ENCODE measurements at places on chromosomes 11 and 22.

GRCh38 chr11:132973686-132974085 is 558.6 kb downstream of the OPCML start:
- DNase-seq = no peak

DNA sequence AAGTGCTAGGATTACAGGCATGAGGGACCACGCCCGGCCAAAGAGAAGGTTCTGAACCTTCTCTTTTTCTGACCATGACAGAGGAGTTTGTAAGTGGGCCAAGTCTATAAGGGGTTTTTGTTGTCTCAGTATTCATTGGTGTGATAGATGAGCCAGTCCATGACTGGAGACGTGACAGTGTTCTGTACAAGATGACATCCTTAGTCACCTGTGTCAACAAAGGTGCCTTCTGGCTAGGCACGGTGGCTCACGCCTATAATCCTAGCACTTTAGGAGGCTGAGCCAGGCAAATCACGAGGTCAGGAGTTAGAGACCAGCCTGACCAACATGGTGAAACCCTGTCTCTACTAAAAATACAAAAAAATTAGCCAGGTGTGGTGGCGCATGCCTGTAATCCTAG is 4.2 kb upstream of the KLHL22 start:
- no peak for DNase-seq

DNA sequence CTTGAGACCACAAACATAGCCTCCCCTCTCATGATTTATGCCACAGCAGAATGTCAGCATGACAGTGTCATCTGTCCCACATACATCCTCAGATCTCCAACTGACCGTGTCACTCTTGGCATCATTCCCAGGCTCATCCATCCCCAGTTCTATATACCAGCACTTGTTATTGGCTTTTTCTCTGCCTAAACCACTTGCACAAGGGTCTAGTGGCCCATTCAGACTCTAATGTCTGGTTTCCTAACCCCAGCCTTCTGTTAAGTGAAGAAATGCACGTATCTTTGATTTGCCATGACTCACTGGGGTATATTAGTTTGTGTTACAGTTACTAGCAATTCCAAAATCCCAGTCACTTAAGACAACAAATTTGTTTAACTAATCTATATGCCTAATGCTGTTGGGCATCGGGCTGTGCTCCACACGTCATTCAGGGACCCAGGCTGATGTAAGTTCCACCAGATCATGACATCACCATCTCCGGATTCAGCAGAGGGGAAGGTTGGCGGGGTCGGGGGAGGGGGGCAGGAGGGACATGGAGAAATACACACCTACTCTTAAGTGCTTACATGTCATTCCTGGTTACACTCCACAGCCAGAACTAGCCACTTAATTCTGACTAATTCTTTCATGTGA is 517.4 kb downstream of the BUD13 start:
- DNase-seq = no peak

DNA sequence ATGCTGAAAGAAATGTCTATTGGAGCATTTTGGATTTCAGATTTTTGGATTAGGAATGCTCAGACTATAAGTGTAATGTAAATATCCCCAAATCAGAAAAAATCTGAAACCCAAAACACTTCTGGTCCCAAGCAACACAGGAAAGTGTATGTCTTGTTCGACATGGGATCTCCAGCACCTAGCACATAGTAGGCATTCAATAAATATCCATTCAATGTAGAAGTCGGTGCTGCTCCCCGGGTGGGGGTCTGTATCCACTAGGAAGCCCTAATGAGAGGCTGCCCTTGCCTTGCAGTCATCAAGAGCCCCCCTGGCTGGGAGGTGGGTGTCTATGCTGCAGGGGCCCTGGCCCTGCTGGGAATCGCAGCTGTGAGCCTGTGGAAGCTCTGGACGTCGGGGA is 11.4 kb downstream of the SYT12 start:
- DNase-seq = no peak

GRCh38 chr11:127640561-127641451 is 640.2 kb upstream of the KIRREL3 start:
- no peak for DNase-seq

GRCh38 chr22:28002181-28002700 is 83.2 kb upstream of the PITPNB start:
- no peak for DNase-seq

DNA sequence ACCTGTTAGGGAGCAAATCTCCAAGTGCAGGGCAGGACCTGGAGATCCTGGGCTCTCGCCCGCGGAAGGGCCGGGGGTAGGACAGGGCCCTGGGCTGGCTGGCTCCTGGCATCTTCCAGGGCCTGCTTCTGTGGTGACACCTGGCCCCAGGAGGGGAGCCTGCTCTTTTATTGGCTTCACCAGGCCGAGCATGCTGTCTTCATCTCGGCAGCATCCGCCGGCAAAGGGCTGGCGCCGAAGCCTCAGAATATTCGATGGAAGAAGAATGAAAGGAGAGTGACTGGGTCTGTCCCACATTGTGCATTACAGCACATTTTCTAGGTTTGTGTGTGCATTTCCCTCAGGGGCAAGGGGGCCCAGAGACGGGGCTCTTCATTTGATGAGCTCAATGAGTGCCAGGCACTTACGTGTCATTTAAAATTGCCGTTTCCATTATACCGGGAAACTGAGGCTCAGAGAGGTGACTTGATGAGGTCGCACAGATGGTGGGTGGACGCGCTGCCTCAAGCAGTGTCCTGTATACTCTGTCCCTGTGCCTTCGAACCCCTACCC is 70.0 kb downstream of the RBX1 start:
- peak; percentile 32 for DNase-seq

GRCh38 chr11:61575886-61576861 is 4.7 kb downstream of the SYT7 start:
- no peak for DNase-seq

- no peak for DNase-seq
Observed at GRCh38 chr11:20926799-20927540, 257.6 kb downstream of the NELL1 start.

DNA sequence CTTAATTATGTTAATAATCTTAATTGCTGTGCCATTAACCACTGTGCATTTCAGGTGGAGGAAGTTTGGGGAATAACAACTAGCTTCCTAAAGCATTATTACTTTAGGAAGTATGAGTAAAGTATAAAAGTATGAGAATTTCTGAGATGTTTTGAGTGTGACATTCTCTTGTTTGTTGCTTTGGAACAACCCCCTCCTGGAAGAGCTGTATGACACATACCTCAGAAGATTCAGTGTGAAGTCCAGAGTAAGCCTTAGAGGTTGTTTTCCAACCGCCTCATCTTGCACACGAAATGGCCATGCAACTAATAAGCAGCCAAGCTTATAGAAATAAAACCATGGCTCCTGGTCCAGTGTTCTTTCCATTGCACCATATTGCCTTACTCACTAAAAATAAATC is 21.7 kb downstream of the CCDC81 start:
- DNase-seq = no peak

GRCh38 chr11:47328449-47329390 is 23.8 kb downstream of the MYBPC3 start:
- no peak for DNase-seq

GRCh38 chr22:29702931-29703501 is 16.8 kb upstream of the CABP7 start:
- no peak for DNase-seq

- DNase-seq = no peak
Observed at GRCh38 chr11:75223954-75224643, 16.5 kb upstream of the TPBGL start.

DNA sequence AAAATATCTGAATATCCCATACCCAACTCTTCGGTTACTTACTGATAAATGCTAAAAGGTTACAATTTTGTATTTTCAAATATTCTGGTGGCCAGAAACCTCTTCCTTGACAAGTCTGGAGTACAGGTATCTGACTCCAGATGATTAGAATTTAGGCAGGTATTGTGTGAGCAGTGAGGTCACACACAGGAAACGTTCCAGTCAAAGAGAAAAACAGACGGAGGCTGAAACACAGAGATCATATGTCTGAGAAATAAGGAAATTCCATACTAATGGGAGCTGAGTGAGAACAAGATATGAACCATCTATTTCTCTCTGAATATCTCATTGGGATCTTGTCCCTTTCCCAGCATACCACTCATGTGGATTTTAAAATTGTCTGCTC is 89.4 kb upstream of the IGLL5 start:
- no peak for DNase-seq

DNA sequence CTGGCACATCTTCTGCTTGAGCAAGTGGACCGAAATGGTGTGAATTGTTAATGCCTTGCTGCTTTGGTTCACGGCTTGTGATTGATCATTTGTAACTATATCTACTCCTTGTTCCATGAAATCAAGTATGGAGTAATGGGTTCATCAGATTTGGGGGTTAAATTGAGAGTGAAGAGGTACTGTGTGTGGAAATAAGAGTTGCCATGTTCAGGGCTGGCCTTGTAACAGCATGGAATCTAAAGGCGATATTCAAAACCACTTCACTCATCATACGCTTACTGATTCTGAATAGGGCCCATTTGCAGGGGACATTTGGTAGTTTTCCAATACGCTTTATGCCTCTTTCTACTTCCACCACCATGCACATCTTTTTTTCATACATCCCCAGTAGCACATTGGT is 122.2 kb downstream of the DCDC1 start:
- no peak for DNase-seq

DNA sequence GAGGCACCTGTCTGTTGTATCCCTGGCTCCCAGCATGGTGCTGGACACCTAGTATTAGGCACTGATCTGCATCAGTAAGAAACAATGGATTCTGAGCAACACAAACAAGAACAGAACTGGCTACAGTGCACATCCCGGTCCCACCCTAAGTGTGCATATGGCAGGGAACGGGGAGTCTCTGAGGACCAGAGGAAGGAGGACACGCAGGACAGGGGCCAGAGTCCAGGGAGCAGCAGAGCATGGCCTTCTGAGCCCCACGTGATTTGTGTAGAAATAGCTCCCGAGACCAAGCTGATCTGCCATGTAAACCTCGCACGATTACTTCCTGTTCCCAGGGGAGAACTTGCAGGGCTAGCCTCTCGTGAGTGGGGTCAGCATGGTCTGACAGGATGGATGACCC is 12.7 kb upstream of the SNX32 start:
- DNase-seq = no peak

- DNase-seq = peak; percentile 34
Observed at GRCh38 chr11:60912851-60913528, 968 bp upstream of the TMEM109 start.

GRCh38 chr11:18230859-18231258 is 5.7 kb downstream of the SAA4 start:
- no peak for DNase-seq

- DNase-seq = no peak
Observed at GRCh38 chr11:68372625-68373024, 60.2 kb downstream of the LRP5 start.

GRCh38 chr11:7490054-7490453 is 4.7 kb downstream of the OLFML1 start:
- no peak for DNase-seq

- DNase-seq = no peak
Observed at GRCh38 chr11:73496134-73496533, 101.8 kb downstream of the FAM168A start.

DNA sequence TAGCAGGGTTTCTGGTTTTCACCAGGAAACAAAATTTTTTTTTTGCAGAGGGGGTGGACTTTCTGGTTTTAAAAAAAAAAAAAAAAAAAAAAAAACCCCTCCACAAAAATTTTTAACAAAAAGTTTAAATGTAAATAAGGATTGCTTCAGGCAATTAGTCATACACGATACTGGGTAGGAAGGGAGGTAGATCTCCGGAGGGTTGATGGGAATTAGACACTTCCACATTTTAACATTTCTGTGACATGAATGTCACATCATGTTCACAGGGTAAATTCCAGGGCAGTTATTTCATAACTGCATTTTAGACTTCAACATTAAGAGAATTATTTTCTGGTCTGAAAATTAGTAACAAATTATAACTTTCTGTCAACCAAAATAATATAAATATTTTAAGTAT is 15.9 kb downstream of the NUP98 start:
- no peak for DNase-seq

DNA sequence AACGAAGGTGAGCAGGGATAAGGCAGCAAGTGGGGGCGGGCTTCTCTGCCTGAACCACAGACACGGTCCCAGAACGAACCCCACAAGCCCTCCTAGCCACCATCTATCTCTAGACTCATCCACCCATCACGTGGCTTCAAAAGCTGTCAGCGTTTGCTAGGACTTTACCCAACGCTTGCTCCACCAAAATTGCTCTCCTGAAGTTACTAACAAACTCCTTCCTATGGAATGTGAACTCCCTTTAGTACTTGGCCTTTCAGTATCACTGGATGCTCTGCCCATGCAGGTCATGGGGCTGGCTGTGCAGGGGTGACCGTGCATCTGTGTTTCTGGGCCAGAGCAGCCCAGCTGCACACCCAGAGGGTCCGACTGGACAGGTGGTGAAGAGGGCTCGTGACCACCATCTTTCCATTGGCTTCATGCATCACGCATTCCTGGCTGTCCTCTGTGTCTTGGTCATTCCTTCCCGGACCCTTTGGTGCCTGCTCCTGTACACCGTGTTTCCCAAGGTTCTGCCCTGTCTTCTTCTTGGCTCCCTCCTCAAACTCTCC is 85.1 kb downstream of the MYO7A start:
- no peak for DNase-seq

- no peak for DNase-seq
Observed at GRCh38 chr11:128311742-128312719, 275.3 kb downstream of the ETS1 start.

- DNase-seq = no peak
Observed at GRCh38 chr22:37423283-37423682, 4.0 kb downstream of the ELFN2 start.

GRCh38 chr22:37218771-37219411 is 6.6 kb upstream of the SSTR3 start:
- DNase-seq = peak; percentile 74

DNA sequence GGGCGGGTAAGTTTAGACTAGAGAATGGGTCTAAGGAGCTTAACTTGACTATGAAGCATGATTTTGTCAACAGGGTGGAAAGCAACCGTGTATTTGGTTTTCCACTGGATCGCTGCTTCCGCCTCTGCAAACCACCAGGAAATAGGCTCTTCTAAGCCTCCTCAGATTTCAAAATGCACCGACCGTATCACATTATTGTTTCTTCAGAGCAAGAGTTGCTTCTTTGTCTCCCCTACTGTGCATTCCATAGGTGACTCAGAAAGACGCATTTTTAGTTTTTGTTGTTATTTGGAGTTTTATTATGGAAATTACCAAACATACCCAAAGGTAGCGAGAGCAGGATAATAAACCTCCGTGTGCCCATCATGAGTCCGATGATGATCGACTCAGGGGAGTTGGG is 64.3 kb upstream of the RASD2 start:
- no peak for DNase-seq

GRCh38 chr11:35507688-35508087 is 17.7 kb downstream of the PAMR1 start:
- no peak for DNase-seq

- no peak for DNase-seq
Observed at GRCh38 chr11:76635991-76636738, 34.4 kb downstream of the LRRC32 start.

- no peak for DNase-seq
Observed at GRCh38 chr11:60127311-60127811, 38.9 kb downstream of the MS4A2 start.

All from activated T-cell treated with anti-CD3 and anti-CD28 coated beads, Interleukin-2, amount 50 U/mL, for 24 hours (primary cell).